ENCODE measurements at places on chromosomes 1 and 21. TPM values are rescaled to one million over a fixed set of nuclear protein-coding genes. Genes with fewer than 3 reads are reported as not detected.

Gene MFAP2
- total RNA-seq = not detected

Gene CRP
- total RNA-seq = not detected

DNA sequence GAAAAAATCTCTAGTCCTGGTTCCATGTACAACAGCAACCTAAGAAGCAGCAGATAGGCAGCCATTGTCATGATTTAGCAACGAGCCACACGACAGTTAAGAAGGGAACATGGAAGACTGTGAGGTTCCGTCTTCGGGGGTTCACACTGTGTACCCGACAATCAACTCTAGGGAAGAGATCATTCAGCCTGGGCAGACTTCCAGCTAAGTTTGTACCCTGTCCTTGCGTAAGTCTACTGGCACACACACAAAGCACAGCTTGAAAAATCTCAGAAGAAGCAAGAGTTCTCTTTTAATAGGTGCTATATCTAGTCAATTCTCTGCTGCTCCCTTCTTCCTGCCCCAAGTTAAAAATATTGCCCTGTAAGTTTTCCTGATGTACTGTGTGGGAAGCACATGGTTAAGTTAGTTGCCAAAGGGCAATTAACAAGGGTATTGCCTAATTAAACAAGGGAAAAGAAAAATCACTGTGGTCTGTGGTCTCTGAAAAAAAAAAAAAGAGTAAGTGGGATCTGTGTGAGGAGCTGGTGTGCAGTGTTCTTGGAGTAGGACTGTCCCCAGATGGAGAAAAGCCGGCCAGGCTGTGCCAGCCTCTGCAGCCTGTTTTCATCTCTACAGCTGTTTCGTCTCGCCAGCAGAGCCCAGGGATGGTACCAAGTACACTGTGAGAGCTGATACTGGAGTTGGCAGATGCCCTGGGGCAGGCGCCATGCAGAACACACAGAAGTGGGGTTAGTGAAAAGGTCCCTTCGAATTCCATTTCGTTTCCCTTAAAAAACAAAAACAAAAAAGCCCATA is 6.4 kb upstream of the MYBPHL start:
- DNase-seq = no peak

DNA sequence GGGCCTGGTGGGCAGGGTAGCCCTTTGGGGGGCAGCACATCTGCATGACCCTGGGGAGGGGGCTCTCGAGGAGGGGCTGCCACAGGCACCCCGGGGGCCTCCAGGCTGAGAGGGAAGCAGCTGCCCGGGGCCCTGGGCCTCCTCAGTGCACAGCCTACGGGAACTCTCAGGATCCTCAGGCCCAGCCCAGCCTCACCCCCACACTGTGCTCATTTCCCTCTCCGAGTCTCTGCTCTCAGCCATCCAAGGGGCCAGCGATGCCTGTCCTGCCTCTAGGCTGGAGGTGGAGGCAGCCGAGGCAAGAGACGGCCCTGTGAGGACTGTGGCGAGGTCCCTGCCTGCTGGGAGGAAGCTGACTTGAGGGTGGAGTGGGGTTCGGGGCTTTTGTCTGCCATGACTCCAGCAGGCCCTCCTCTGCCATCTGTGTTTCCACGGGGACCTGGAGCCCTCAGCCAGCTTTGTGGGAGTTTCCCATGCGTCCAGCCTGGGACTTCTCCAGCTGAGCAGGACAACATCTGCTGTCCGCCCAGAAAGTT is 7.2 kb upstream of the PLEKHG5 start:
- DNase-seq = no peak

- no peak for DNase-seq
Observed at GRCh38 chr1:183913567-183913993, 108.7 kb downstream of the RGL1 start.

GRCh38 chr1:241994171-241994570 is 4.7 kb downstream of the MAP1LC3C start:
- DNase-seq = no peak

- DNase-seq = no peak
Observed at GRCh38 chr1:214537872-214538473, 13.4 kb downstream of the PTPN14 start.

Gene FMO2
- not detected for total RNA-seq

DNA sequence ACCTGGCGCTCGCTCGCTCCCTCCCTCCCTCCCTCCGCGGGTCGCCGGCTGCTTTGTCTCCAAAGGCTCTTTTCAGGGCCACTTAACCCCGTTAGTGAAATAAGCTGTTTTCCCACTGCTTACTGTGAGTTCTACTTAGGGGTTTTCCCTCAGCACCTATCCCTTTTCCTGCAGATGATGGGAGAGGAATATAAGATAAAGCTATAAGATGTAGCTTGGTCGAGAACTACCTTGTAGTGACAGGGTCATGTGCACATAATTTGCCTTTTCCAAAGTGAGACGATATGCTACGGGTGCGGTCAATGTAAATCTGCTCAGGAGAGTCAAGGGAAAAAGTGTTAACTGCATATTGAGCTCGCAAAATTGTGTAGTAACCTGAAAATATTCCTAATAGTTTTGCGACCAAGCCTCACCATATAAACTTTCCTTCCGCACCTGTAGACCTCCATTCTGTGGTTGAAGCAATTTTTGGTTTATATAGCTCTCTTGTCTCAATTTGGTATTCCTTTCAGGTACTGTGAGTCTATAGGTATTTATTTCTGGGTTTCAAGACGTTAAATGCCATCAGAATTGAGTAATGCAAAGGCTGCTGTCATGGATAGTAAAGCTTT is 55.8 kb upstream of the BOLA1 start:
- DNase-seq = no peak

Data from CD8-positive, alpha-beta memory T cell (primary cell).